NK-92 treated with Interleukin-12 subunit alpha and Interleukin-12 subunit beta, amount 100 ng/mL, for 24 hours (cell line): ENCODE measurements at places on chromosomes 11 and 22.

DNA sequence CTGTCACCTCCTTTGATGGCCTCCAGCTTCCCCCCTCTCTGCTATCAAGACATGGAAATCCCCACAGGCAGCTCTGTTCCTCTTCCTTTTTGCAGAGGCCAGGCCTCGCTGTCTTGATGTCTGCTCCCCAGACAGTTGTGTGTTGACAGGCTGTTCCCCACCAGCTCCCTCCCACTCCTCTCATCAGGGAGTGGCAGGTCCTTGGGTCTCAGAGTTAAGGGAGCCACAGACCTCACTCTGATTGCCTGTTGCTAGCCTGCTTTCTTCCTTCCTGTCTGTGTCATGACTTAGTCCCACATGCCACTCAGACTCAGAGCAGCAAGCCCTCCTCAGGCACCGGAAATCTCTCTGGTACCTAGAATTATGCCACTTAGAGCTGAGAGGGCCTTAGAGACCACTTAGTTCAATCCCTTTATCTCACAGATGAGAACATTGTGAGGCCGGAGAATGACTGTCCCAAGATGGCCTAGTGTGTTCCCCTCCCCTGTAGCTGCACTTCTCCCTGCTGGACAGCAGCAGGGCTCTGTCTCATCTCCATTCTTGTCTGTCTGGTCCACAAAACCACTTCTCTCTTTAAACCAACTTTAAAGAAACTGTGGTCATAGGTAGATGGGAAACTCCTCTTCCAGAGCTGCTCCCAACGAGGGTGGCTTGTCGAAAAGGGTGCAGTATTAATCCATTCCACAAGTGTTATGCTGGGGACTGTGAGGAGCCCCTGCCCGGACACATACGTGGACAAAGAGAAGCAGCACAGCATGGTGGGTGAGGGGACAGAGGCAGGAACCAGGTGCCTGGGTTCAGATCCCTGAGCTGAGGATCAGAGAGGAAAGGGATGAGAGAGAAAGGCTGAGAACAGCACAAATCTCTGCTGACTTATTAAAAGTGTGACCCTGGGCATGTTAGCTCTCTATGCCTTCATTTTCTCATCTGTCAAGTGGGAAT lies 4.2 kb downstream of the AMPD3 start:
- DNase-seq: peak; percentile 37

DNA sequence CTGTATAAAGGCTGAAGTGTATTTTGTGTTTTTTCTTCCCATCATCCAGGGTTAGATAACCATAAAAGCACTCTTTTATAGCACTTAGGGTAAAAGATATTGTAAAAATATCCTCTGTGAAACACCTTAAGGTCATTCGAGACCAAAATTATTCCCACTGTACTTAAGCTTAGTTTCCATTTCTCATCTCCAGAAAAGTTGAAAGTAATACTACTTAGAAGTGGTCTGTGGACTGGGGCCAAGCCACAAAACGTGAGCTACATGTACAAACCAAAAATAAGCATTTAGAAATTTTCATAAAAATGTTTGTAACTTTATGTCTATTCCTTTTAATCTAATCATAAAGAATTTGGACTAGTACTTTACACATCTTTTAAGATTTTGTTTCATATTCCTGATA lies 142.0 kb upstream of the NTM start:
- no peak for DNase-seq

GRCh38 chr11:116825854-116826750 lies 3.0 kb upstream of the APOA4 start:
- no peak for DNase-seq

DNA sequence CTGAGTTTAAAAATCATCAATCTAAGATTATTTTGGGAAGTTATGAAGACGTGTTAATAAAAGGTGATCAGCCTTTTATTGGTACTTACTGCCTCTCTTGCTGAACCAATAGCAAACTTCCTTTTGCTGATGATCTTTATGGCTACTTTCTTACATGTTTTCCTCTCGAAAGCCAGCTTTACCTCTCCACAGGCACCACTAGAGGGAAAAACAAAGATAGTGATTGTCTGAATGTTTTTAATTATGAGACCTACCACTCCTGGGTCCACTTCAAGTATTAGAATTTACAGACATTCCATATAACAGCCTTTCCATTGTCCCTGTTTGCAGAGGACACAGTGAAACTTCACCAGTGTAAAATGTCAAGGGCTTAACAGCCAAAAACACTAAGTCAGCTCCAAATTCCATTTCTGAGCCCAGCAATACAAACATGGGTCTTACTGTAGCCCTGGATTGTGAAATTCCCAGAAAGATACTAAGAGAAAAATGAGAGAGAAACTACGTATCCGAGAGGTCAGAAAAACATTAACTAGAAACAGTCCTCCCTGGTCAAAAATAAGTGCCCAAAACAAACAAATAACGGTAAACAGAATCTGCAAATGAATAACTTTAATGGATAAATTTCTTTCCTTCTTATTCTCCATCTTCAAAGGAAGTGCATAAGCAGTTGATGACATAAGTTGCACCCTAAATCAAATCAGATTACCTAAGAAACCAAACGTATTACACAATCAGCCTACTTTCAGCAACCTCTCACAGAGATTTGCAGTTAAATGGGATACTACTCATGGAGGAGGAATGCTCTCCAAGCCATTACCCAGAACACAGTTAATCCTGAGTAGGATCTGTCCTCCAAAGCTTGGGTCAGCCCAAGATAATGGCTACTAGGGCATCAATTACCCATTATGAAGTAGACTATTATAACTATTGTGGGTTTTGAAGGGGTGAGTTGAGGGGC lies 29.5 kb downstream of the CHEK2 start:
- DNase-seq: no peak

GRCh38 chr11:57414612-57415212 lies 12.2 kb downstream of the SLC43A3 start:
- no peak for DNase-seq

DNA sequence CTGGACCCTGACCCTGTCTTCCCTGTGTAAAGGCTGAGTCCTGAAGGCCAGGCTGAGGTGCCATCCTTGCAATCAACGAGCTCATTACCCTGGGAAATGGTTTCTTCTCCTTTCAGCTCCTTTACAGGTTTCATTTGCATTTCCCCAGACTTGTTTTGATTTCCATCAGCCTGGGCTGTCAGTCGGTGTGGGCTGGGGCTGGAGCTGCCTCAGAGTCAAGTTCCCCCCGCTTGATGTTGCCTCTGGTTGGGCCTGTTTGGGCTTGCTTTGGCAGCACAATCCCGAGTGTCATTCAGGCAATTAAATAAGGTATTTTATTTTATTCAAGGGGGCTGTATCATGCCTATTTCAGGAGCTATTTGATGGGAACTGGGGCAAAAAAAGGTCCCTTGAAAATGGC lies 424.9 kb downstream of the INSC start:
- DNase-seq: no peak

DNA sequence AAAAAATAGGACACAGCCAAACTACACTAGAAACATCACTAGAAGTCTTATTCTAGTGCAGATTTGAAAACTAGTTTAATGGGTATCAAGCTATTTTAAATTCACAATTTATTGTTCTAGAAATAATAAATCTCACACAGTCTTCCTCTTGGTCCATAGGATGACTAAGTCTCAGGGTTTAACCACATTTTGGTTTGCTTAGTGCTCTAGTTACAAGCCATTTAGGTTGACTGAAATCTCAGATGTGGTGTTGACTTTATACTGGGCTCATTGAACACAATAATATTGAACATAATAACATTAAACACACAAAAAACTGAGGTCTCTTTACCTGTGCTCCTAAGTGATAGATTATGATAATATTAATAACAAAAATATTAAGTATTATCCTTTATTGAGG lies 760.3 kb upstream of the CCDC179 start:
- no peak for DNase-seq

- DNase-seq: no peak
These were observed 994 bp downstream of the GLB1L2 start for GRCh38 chr11:134332782-134333181.

DNA sequence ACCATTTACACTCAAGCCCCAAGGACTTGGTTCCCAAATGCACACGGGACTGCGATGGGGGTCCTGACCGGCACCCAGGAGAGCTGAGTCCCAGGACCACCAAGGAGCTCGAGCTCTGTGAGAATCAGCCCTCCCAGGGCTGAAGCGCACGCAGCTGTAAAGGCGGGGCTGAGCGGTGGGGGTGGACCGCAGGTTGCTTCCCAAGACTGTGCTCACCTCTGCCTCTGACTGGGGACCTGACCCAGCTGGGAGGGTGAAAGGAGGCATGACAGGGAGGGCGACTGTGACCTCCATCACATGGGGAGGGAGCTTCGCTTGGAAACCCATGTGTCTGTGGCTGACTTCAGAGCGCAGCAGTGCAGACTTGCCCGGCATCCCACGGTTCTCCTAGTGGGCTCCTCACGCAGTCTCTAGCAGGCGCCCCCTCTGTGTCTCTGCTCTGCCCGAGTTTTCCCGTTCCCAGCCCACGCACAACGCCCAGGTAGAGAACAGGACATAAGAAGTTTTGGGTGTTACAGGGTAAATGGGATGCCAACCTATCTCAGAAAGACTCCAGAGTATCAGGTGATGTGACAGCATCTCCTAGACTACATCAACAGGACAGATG lies 15.4 kb upstream of the NAP1L4 start:
- no peak for DNase-seq

GRCh38 chr11:82883853-82884252 lies 16.4 kb downstream of the PRCP start:
- DNase-seq: no peak

DNA sequence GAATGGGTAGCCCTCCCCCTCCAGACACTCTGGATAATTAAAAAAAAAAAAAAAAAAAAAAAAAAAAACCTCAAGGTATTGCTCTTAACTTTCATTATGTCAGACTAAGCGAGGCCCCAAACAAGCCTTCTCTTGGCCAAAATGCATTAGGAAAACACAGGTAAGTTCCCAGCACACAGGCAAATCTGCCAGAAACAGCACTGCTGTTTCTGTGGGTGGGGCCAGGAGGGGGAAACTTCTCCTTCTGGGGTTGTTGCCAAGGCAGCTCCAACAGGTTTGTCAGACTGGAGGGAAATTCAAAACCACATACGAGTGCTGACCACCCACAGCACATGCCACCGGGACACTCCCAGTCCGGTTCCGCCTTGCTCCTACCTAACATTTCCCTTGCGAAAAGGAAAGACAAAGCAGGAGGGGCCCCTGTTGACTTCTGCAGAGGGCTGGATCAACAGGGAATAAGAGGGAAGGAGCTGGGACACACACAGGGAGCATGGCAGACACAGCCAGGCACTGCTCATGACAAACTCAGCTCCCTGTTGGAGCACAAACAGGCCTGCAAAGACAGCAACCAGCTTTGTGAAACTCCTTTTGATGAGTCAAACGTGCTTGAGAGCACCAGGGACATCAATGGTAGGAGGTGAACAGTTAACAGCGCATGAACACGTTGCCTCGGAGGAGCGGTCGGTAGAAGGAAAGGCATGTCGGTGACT lies 55.0 kb downstream of the MYH9 start:
- DNase-seq: no peak

GRCh38 chr22:23219822-23220484 lies 39.6 kb downstream of the BCR start:
- DNase-seq: no peak

- no peak for DNase-seq
These were observed 3.2 kb upstream of the GAB2 start for GRCh38 chr11:78420796-78421209.

DNA sequence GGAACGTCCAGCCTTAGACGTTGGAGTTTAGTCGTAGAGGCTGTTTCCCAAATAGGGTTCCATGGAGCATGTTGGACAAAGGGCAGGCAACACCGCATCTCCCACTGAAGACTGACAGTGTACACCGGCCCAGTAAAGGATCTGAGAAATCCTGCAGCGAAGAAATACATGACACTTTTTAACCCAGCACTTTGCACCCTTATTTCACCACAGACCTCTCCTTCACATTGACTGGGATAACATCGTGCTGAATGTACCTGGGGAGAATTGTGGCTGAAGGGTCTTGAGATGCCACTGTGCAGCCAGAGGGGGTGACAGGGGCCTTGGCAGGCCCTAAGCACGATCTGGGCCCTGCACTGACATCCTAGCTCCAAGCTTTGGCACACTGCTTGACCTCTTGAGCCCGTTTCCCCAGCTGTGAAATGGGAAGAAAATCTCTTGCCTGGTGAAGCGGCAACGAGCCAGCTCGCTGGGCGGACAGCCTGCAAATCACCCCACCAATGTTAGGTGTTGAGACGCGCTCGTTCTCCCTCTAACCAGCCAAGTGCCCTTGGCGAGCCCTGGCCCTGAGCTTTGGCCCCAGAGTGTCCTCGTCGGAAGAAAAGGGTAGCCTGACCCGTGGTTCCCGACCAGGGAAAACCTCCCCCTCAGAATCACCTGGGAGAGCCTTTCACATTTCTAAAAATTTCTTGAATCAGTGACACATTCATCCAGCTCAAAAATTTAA lies 13.4 kb downstream of the CD5 start:
- DNase-seq: no peak

DNA sequence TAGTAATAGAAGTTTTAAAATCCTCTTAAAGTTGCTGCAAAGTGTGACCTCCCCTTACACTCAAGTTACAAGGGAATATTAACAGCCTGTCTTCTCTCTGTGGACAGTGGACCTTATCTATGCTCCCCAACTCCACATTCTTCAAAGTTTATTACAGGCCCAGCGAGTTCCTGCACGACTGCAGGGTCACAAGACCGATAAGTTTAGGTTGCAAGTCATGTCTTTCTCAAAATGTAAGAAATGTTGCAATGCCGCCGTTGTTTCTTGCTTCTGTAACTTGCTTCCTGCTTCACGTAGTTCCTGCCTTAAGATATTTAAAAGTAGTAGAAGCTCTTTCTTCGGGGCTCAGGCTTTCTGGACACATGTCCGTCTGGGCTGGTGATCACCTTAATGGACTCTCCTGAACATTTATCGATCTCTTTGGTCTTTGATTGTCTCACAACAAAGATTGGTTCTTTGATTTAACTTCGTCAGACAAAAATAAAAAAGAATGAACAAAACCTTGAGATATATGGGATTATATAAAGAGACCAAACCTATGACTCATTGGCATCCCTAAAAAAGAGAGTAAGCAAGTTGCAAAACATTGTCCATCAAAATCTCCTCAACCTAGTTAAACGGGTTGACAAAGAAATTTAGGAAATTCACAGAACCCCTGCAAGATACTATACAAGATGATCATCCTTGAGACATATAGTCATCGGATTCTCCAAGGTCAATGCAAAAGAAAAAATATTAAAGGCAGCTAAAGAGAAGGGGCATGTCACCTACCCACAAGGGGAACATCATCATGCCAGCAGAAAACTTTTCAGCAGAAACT lies 45.4 kb upstream of the GLYAT start:
- DNase-seq: no peak

DNA sequence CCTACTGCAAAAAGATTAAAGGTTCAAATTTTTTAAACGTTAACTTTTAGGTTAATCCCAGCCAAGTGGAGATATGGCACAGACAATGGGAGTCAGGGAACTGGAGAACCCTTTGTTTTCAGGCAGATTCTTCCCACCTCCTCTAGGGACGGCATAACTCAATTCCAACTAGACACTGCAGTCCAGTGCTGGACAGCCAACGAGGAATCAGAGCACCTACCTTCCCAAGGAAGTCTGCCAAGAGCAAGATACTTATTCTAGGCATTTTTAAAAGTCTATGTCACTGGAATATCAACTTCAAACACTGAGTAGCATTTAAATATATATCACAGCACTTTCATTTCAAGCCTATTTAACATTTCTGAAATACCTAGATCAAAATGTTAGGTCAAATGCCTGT lies 7.3 kb downstream of the CADM1 start:
- DNase-seq: no peak

GRCh38 chr22:20392983-20393704 lies 807 bp upstream of the ZNF74 start:
- no peak for DNase-seq

- DNase-seq: no peak
These were observed 249.3 kb downstream of the KIRREL3 start for GRCh38 chr11:126751242-126751641.

- DNase-seq: no peak
These were observed 18.1 kb downstream of the SMARCB1 start for GRCh38 chr22:23804781-23805291.

- no peak for DNase-seq
These were observed 31.1 kb downstream of the ZC3H7B start for GRCh38 chr22:41332217-41332939.
